Naive thymus-derived CD8-positive, alpha-beta T cell (primary cell): ENCODE measurements at places on chromosomes 1 and 21. TPM values are rescaled to one million over a fixed set of nuclear protein-coding genes. Genes with fewer than 3 reads are reported as not detected.

The RRP1B gene
- total RNA-seq = 39.9 TPM

The GPR3 gene
- not detected for total RNA-seq

The NUF2 gene
- total RNA-seq = 2.4 TPM

The FCRL1 gene
- total RNA-seq = 14.0 TPM

The SMPDL3B gene
- total RNA-seq = not detected

The RAP1GAP gene
- 0.60 TPM for total RNA-seq

The SLC35F3 gene
- total RNA-seq = 0.63 TPM

The GFI1 gene
- total RNA-seq = 18.2 TPM

The C1QB gene
- total RNA-seq = not detected

The LHX8 gene
- not detected for total RNA-seq

The NR1I3 gene
- total RNA-seq = not detected

The HES5 gene
- total RNA-seq = not detected

The NENF gene
- 21.5 TPM for total RNA-seq

The FAM72B gene
- not detected for total RNA-seq

The CCDC27 gene
- not detected for total RNA-seq

The SLC44A3 gene
- not detected for total RNA-seq

The CD1C gene
- not detected for total RNA-seq

The ADAMTS4 gene
- total RNA-seq = 7.0 TPM

The MX2 gene
- 114 TPM for total RNA-seq

The ALX3 gene
- total RNA-seq = not detected

The ENO1 gene
- 228 TPM for total RNA-seq

The KCNH1 gene
- not detected for total RNA-seq

The FABP3 gene
- total RNA-seq = not detected

The CRYAA gene
- not detected for total RNA-seq

The VHLL gene
- total RNA-seq = 0.78 TPM

The CIART gene
- 1.0 TPM for total RNA-seq

The LY9 gene
- total RNA-seq = 156 TPM

The PTPRU gene
- total RNA-seq = not detected

The ARHGEF16 gene
- total RNA-seq = not detected

The SLC41A1 gene
- total RNA-seq = 31.0 TPM

The PEX11B gene
- 37.5 TPM for total RNA-seq

The PRDM16 gene
- total RNA-seq = not detected

The CFHR2 gene
- not detected for total RNA-seq

The EPHA2 gene
- total RNA-seq = not detected

The CLDN14 gene
- total RNA-seq = not detected

The ADGRL2 gene
- total RNA-seq = not detected

The GBP4 gene
- total RNA-seq = 27.2 TPM

The AADACL3 gene
- total RNA-seq = not detected

The FRRS1 gene
- total RNA-seq = 0.44 TPM

The NEGR1 gene
- total RNA-seq = not detected

The LCE1C gene
- not detected for total RNA-seq

The WNT4 gene
- total RNA-seq = not detected

The PADI3 gene
- not detected for total RNA-seq

The IL19 gene
- total RNA-seq = not detected

The CTSK gene
- 11.1 TPM for total RNA-seq

The SPATA45 gene
- not detected for total RNA-seq

The SERPINC1 gene
- not detected for total RNA-seq

The LCA5L gene
- 0.77 TPM for total RNA-seq
